ENCODE measurements at places on chromosomes 2 and 18.

DNA sequence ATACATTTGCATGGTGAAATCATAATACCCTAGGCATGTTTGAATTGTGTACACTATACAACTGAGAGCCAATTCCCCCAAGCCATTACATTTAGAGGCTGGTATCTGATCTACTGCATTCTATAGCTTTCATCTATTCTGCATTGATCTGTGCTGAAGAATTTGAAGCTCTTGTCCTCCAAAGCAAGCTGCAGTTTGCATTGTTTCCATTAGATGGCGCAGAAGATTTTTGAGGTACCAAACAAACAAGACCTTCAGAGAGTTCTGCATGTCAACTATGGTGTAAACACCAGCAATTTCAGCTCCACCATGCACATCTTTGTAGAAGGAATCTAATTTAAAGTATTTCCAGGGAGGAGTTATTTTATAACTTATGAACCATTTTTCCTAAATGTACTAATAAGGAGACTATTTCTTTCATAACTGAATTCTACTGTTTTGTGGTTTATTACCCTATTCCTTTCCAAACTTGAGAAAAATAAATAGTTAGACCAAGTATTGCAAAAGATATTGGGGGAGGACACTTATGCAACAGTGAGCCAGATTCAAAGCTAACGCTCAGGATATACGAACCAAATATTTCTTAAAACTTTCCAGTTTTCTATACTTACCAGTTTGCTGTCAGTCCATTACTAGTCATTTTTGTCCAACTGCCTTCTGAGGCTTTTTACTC is 761.8 kb upstream of the ACVR2A start:
- DNase-seq = peak; percentile 72

DNA sequence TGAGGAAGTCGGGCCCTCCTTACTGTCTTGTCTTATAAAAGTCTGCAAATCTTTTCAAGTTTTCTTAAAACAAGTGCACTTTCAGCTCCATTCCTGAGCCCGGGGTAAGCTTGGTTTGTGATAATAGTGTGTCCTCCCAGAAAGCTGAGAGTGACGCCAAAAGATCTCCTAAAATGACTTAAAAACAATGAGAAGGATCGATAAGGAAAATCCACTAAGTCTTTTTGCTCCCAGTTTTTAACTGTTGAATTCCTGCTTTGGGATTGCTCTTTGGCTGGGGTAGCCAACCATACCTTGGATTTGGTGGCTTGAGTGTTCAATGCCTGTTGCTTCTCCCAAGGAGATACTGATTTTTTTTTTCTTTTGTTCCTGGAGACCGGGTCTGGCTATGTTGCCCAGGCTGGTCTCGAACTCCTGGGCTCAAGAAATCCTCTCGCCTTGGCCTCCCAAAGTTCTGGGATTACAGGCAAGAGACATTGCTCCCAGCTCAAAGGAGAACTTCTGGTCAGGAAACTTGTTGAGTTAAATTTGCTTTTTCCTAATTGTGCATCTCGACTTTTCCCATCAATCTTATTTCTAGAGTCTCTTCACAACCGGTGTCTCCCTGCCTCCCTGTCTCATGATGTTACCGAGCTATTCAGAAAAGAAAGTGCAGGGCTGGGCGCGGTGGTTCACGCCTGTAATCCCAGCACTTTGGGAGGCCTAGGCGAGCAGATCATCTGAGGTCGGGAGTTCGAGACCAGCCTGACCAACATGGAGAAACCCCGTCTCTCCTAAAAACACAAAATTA is 3.0 kb downstream of the TGIF1 start:
- no peak for DNase-seq

- DNase-seq = no peak
These were observed 293.0 kb upstream of the HS6ST1 start for GRCh38 chr2:128611421-128612320.

DNA sequence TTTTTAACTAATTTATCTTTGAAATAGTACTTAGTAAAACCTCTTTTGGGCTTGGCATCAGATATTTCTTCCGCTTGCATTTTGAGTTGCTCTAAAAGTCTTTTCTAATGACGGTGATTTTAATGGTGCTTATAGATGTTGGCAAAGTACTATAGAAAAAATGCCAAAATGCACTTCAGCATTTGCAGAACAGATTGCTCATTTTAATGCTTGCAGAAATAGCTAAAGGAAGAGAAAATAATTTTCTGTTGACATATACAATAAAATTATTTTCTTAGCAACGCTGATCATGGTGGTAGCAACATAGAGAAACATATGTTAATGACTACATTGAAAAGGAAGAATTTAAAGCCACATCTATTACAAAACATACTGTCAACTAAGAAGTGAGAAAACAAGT is 170.7 kb downstream of the STK39 start:
- no peak for DNase-seq

DNA sequence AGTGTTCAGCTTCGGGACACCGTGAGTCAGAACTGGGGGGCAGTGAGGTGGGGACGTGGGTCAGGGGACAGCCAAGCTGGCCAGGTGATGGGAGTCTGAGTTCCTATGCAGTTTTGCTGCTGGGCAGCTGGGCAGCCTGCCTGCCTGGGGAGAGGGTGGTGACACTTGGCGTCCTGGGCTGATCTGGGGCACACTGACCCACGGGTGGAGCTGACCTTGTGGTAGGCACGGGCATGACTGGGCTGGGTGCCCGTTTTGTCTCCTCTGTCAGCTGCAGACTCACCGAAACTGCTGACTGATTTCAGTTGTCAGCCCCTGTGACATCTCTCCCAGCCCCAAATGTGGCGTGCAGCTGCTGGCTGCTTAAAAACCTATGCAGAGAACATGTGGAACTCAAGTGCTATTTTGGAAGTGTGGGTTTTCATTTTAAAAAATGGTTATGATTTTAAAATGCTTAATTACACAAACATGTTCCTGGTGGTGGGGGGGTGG is 32.6 kb upstream of the E2F6 start:
- DNase-seq = peak; percentile 61

DNA sequence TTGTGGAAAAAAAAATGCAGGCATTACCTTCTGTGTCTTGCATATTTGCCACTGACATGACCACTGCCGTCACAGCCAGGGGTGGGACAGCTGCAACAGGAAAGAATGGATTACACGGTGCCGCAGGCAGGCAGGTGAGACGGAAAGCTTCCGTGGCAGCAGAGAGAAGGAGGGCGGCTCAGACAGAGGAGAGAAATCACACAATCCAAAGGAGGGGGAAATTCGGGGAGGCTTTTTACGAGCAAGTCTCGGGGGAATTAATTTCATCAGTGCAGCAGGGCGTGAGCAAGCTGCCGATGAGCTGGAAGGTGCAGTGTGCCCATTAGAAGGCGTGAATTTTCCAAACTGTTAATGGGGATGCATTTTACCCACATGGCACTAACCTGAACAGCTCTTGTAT is 234.8 kb upstream of the PXDN start:
- DNase-seq = no peak

GRCh38 chr2:24929230-24929629 is 9.2 kb upstream of the ADCY3 start:
- no peak for DNase-seq

DNA sequence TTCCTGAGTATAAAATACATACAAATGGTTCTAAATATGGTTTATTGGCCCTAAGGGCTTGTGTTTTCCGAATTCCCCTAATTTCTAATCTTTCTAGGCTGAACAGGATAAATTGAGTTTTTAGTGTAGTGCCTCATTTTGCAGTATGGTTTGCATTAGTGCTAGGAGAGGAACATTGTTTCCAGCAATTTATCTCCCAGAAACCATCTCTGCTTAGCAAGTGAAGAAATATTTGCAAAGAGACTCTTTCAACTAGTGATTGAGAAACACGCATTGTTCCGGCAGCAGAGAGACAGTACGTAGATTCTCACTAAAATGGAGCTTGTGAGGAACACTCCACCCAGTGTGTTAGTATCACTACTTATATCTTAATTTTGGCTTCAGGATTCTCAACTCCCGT is 177.8 kb upstream of the EPAS1 start:
- no peak for DNase-seq

- no peak for DNase-seq
These were observed 281.1 kb upstream of the EPAS1 start for GRCh38 chr2:46016091-46016490.

- DNase-seq = no peak
These were observed 14.6 kb downstream of the ZEB2 start for GRCh38 chr2:144505245-144505831.

DNA sequence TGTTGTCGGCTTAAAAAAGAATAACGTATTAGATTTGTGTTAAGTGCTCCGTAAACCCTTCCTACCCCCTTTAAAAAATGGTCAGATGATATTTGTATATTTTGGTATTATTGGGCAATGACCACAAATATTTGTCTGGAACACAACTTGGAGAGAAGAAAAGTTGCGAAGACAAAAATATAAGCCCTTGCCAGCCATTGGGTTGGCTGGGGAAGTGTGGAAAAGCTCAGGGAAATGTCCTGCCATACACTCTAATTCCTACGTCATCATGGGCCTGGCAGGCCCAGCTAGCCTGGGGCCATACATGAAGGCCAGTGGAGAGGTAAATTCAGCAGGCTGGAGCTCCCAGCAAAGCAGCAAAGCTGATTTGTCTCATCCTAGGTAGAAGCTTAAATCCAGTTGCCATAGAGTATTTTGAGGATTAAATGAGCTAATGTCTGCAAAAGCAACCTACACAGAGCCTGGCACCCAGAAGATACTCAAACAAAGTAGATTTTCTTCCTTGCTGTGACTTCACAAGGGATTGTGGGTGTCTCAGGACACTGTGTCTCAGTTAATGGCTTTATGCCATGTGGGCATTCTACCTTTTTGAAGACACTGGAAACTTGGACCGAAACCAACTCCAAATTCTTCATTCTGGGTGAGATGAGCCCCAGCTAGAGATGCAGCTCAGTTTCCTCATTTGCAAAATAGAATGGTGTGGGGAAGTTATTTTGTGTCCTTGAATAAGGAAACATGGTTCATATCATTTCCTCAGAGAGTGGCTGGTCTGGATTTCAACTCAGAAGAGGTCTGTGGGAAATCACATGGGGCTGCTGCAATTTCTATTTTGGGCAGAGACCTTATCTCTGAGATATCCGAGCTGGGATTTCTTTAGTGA is 87.9 kb upstream of the MAP4K3 start:
- no peak for DNase-seq

DNA sequence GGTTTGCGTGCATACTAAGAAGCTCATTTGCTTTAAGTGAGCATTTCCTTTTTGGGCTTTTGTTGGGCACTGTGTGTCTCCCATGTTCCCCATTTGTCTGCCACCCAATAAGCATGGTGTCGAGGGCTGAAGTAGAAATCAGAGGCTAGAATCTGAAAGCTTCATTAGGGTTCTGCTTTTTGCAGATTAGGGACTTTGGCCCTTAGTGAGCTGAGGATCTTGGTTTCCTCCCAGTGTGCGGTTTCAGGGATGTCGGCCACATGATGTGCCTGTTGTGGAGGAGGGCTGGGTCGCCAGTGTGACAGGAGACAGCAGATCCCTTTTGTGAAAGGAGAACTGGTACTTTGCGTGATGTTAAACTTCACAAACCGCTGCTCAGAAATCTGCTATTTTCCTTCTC is 41.1 kb downstream of the PLEKHB2 start:
- no peak for DNase-seq

DNA sequence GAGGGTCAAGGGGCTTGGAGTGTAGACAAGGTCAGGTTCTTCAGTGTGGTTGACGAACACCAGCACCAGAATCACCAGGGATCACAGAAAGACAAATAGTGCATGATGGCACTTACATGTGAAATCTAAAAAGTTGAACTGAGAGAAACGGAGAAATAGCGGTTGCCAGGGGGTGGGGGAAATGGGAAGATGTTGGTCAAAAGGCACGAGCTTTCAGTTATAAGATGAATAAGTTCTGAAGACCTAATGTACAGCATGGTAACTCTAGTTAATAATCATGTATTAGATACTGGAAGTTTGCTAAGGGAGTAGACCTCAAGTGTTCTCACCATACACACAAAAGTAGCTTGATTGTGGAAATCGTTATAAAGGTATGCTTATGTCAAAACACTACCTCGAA is 43.7 kb upstream of the DARS1 start:
- peak; percentile 34 for DNase-seq

GRCh38 chr2:224638301-224638823 is 53.2 kb upstream of the CUL3 start:
- peak; percentile 71 for DNase-seq

DNA sequence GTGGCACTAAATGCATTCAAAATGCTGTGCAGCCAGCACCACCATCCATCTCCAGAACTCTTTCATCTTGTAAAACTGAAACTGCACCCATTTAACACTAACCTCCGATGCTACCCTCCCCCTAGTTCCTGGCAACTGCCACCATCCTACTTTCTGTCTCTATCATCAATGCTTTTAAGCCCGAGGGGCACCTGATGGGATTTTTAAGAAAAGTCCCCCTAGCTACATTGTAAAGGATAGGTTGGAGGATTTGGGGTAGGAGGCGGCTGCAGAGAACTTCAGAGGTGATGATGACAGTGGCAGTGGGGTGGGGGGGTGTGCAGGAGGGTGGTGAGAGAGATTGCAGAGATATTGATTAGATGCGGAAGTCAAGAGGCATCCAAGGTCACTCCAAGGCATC is 10.8 kb upstream of the YWHAQ start:
- no peak for DNase-seq

GRCh38 chr2:165610591-165611029 is 141.1 kb downstream of the CSRNP3 start:
- no peak for DNase-seq

- DNase-seq = no peak
These were observed 65.5 kb upstream of the KLF7 start for GRCh38 chr2:207231106-207231865.

GRCh38 chr2:5145801-5146200 is 546.4 kb upstream of the SOX11 start:
- no peak for DNase-seq

DNA sequence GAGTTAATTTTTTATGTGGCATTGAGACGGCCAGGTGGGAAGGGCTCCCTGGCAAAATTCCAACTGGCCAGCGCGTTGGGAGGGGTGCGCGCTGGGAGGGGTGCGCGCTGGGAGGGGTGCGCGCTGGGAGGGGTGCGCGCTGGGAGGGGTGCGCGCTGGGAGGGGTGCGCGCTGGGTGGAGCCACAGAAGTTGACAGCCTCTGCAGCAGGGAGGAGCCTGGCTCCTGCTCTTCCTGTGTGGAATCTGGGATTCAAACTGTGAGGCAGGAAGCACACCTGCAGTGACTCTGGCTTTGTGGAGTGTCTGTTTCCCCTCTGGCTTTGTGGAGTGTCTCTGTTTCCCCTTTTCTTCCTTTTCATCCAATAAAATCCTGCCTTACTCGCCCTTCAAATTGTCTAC is 147.9 kb upstream of the CBLN2 start:
- no peak for DNase-seq

- no peak for DNase-seq
These were observed 376.5 kb downstream of the TMEM182 start for GRCh38 chr2:103138123-103138901.

GRCh38 chr18:50855976-50856757 is 22.8 kb upstream of the ME2 start:
- no peak for DNase-seq

Measured in GM12864 (cell line).